ENCODE measurements at places on chromosomes 6 and 20.

DNA sequence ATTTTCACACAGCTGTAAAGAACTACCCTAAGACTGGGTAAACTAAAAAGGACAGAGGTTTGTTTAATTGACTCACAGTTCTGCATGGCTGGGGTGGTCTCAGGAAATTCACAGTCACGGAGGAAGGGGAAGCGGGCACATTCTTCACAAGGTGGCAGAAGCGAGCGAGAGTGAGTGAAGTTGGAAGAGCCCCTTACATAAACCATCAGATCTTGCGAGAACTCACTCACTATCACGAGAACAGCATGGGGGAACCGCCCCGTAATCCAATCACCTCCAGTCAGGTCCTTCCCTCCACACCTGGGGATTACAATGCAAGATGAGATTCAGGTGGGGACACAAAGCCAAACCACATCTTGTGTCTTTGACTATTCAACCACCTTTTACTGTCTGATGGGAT, 700.5 kb downstream of the TENT5A start:
- DNase-seq, result no peak

- DNase-seq, result no peak
Measured at GRCh38 chr6:122068291-122068769, 331.1 kb upstream of the HSF2 start.

DNA sequence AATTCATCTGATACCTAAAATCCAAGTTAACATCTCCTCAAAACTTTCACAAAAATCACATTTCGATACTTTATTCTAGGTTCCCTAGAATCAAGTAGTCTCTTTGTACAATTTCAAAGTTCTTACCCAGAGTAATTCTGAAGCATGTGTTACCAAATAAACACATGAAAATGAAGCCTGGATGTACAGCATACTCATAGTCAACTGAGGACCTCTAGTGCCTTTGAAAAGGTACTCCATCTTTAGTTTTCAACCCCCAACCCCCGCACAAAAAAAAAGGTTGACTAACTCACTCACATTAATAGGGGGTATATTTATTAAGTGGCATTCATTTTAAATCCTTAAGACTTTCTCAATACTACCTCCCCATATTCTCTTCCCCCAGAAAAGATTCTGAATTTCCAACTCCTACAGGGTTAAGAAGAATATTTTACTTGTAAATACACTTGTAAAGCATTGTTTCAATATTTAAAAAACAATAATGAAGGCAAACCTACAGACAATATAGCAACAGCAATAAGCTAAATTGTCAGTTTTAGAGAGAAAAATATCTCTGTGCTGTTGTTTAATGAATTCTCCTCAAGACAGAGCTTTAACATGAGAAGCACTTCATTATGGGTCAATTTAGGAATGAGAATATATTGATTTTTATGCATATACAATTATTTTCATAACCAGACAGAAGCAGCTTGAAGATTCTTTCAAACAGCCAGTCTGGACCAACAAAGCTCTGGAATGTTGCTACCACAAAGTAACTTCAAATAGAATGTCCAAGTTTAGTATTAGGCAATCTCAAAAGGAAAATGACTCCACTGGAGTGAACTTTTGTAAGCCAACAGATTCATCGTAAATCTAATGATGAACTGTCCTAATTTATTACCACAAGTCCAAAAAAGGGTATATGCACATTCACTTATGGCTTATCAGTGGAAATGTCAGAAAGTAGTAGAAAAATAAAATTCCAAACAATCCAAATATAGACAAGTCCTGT, 3.3 kb downstream of the PLN start:
- DNase-seq, result no peak

DNA sequence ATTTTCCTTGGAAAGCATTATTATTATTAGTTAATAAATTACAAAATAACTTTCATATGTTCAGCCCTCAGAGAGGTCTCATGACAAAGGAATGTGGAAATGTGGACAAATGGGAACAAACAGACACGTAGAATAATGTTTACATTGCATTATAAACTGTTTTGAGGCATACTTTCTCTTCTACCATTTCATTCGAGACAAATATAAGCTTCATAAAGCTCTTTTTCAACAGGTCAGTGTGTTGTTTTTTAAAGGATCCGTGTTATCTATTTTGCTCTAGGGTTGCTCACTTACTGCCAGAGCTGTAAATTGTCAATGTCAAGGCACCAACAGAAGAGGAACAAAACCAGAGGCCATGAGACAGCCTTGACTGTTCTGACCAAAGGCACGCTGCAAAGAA, 256.8 kb downstream of the PHACTR1 start:
- no peak for DNase-seq
